CD14-positive monocyte (primary cell): ENCODE measurements at places on chromosomes 6 and 20.

DNA sequence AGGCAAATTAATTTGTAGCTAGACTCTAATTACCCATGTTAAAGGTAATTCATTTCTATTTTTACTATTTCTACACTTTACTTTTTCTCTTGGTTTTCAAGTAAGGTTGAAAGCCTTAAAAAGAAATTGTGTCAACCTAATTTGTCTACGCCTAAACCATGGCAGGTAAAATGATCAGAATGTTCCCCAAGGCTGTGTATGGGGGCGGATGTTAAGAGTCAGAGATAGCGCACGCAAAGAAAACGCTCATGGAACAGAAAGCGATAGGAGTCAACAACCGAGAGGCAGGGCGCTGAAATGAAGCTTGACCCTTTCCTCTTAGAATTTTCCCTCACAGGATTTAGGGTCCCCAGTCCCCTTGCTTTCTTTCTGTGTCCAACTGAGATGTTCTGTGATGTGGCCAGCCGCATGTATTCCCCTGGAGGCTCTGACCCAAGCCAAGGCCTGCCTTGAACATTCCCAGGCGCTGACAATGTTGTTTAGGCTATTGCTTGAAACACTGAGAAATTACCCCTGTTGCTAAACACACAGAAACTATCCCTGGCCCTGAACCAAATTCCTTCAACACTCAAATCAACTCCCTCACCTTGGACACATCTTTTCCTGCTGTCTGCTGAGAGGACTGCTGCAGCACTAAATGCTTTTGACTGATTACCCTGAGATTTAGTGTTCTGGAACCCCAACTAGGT, 10.9 kb downstream of the PSMB1 start:
- no peak for DNase-seq

- DNase-seq = no peak
Measured at GRCh38 chr6:36933102-36933501, 21.4 kb upstream of the PI16 start.

DNA sequence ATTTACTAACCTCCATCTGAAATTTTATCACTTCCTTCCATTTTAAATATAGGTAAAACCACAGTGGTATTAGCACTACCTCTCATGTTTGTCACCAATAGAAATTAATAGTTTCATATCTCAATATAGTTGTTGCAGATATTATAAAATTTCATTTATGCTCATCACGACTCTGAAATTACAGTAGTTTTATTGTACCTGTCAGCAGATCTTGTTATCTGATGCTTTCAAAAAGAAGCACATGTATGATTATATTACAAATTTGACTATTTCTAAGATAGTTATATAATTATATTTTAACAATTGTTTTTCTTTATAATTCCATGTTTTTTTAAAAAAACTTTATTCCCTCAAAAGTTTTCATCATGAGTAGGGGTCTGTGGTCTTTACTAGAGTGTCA, 4.8 kb downstream of the TAAR5 start:
- no peak for DNase-seq

- DNase-seq = no peak
Measured at GRCh38 chr20:12057778-12058177, 140.1 kb downstream of the BTBD3 start.

DNA sequence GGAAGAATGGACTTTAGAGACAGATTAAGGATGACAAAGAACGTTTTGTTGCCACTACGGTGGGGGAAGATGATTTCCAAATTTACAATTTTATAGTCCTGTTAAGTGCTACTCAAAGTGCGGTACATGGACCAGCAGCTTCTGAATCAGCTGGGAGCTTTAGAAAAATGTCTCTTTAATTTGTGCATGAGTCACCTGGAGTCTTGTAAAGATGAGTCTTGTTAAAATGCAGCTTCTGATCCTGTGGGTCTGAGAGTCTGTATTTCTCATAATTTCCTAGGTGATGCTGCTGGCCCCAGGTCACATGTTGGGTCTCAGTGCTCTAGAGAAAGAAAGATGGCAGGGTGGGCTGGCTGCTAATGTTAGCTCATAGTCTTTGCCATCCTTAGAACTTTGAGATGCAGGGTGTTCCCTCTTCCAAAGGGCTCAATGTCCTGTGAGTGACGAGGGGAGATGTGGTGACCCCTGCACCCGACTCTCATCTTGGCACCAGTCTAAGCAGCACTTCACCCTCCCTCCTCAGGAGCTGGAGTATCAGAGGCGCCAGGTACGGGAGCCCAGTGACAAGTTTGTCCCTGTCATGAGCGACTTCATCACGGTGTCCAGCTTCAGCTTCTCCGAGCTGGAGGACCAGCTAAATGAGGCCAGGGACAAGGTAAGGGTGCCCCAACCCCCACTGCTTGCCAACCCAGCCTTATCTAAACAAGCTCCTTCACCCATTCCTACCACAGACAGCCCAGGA, 34.5 kb downstream of the MOCS1 start:
- no peak for DNase-seq

- no peak for DNase-seq
Measured at GRCh38 chr6:46040288-46040687, 24.6 kb upstream of the CLIC5 start.

DNA sequence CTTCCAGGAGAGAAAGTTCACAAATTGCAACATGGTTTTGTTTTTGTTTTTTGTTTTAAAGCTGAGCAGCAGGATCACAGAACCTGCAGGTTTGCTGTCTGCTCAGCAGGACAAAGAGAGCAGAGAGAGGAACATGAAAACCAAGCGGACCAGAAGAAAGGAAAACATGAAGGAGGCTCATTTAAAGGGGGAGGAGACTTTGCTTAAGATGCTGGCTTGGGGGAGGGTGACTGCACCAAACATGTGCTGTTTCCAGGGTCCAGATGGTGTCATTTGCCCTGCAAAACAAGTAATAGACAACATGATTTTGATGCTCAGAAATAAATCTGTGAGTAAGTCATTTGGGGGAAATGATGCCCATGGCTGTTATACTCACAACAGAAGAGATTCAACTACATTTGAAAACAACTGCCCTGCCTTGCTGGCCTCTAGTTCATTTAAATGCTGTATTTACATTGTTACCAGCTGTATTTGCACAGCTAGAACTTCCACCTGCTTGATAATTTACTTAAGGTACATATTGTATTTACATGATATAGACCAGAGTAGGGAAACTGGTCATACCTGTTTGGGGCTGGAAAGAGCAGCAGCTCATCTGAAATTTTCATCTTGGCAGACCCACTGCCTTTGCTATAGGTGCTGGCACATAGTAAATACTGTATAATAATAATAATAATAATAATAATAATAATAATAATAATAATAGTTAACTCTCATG, 32.2 kb upstream of the CHD6 start:
- no peak for DNase-seq

GRCh38 chr6:129073691-129074395, 190.9 kb downstream of the LAMA2 start:
- no peak for DNase-seq

- no peak for DNase-seq
Measured at GRCh38 chr6:3904518-3904917, 55.3 kb downstream of the FAM50B start.

- no peak for DNase-seq
Measured at GRCh38 chr20:6632187-6632586, 135.3 kb upstream of the BMP2 start.

GRCh38 chr6:45595010-45595851, 217.5 kb upstream of the SUPT3H start:
- no peak for DNase-seq

DNA sequence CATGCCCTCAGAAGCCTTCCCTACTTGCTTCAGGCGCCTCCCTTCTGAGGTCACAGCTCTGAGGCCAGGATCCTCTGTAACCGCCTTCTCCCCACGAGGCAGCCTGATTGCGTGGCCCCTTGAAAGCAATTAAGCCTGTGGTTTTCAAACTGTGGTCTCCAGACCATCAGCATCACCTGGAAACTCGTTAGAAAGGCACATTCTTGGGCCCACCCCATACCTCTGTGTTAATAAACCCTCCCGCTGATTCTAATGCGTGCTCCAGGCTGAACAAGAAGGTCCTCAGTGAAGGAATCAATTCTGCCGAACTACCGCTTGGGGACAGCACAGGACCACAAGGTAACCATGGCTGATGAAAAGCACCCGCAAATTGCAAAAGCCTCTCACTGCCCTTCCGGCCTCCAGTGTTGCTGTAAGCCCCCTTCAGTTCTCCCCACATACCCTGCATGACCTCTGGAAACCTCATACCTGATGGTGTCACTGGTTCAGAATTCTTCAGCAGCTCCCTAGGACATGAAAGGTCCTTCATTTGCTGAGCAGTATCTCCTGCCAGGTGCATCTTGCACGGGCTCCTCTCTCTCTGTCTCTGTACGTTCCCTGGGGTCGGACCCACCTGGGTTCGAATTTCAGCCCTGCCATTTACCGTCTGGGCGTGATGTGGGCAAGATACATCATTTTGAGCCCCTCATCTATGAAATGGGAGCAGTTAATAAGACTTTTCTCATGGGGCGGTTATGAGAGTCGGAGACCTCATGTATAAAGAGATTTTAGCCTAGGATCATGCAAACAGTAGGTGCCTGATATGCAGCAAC, 93.3 kb upstream of the RNF24 start:
- DNase-seq = peak; percentile 78

DNA sequence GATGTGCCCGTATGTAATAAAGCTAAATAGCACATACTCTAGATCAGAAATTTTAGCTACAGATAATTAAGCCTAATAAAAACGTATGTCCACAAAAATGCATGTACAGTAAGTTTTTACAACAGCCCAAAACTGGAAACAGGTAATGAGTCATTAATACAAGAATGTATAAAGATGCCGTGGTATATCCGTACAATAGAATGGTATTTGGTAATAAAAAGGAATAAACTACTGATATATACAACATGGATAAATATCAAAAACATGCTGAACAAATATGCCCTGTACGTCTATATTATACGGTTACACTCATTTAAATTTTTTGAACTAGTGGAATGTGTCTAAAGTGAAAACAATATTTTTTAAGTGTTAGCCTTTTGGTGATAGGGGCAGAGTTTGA, 128.2 kb upstream of the ADGRB3 start:
- no peak for DNase-seq

DNA sequence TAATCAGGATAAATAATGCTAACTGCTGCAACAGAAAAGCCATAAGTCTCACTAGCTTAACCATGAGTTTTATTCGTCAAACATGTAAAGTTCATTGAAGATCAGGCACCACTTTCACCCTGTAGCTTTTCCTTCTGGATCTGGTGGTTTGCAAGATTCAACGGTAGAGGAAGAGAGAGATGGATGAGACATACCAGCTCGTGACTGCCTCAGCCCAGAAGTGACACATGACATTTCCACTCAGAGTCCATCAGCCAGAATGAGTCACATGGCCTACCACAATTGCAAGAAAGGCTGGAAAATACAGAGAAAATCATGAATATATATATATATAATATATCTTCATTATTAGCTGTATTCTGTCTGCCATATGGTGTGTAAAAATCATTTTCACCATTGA, 29.0 kb downstream of the SPTLC3 start:
- no peak for DNase-seq

DNA sequence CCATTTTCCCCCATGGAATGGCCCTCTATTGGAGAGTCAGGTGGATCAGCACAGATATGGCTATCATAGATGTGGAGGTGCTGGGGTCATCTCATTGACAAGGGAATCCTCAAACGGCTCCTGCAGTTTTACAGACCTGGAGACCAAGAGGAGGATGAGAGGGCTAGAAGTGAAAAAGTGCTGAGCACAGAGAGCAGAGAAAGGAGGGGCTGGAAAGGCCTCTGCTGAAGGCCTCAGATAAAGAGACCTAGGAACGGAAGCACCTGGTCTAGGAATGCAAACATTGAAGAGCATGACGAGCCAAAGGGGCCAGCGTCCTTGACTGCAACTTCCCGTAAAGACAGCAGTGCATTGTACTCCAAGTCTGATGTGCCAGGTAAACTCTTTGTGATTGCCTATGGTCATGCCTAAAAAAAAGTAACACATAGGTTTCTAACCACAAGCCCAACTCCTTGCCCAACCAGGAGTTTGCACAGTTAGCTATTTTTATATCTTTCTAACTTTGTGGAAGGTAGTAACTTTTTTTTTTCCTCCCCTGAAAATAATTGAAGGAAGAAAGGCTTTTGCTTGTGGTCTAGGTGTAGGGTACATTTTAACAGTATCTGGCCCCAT, 15.2 kb downstream of the RSPH4A start:
- DNase-seq = no peak

GRCh38 chr6:118921084-118921483, 13.9 kb downstream of the MCM9 start:
- no peak for DNase-seq

GRCh38 chr6:7004581-7005297, 103.0 kb upstream of the RREB1 start:
- DNase-seq = no peak

DNA sequence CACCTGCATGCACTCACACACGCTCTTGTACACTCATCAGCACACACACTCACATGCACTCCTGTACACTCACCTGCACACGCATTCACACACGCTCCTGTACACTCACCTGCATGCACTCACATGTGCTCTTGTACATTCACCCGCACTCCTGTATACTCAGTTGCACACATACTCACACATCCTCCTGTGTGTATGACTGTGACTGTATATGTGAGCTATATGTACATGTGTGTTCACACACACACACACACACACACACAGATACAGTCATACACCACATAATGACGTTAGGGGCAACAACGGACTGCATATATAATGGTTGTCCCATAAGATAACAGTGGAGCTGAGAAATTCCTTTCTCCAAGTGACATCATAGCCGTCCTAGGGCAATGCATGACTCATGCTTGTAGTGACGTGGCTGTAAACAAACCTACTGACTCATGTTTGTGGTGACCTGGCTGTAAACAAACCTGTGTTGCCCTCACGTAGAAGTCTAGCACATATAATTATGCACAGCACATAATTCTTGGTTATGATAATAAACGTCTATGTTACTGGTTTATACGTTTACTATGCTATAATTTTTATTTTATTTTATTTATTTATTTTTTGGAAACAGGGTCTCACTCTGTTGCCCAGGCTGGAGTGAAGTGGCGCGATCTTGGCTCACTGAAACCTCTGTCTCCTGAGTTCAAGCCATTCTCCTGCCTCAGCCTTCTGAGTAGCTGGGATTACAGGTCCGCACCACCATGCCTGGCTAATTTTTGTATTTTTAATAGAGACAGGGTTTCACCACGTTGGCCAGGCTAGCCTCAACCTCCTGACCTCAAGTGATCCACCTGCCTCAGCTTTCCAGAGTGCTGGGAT, 22.8 kb upstream of the TAF4 start:
- peak; percentile 41 for DNase-seq

DNA sequence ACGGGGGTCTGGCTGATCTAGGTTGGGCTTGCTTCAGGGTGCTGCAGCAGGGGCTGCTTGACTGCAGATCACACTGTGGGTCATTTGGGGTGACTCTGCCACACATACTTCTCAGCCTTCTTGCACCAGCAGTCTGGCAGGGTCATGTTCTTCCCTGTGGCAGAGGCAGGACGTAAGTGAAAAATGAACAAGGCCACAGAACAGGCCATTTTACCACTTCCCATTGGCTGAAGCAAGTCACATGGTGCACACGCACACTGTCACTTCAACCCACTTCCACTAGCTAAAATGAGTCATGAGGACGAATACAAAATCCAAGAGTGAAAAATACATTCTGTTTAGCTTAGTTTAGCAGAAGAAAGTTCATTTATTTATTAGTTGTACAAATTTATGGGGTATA, 168.6 kb upstream of the GGTLC1 start:
- DNase-seq = no peak

- no peak for DNase-seq
Measured at GRCh38 chr6:107870381-107870780, 46.3 kb upstream of the SCML4 start.

GRCh38 chr6:84150705-84151104, 76.7 kb downstream of the CEP162 start:
- DNase-seq = no peak

GRCh38 chr20:10970109-10970508, 296.3 kb upstream of the JAG1 start:
- DNase-seq = no peak
